ENCODE measurements at places on chromosomes 12 and 14.

DNA sequence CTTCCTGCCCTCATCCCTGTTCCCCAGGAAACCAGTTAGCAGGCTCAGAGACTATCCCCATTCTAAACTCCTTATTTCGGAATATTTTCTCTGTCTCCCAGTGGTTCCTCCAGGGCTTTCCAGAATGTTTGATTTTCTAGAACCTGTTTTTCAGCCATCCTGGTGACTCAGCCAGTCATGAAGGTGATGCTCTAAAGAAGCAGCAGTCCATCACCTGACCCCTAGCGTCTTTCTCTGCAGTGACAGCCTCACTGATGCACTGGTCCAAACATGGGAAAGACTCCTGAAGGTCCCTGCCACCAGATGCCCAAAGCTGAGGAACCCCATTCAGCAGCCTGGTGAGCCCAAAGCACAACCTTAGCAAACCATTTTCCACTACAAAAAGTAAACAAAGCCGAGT, 212.6 kb downstream of the PHETA1 start:
- DNase-seq: no peak

- DNase-seq: no peak
These were observed 22.8 kb downstream of the APOBEC1 start for GRCh38 chr12:7642876-7643309.

DNA sequence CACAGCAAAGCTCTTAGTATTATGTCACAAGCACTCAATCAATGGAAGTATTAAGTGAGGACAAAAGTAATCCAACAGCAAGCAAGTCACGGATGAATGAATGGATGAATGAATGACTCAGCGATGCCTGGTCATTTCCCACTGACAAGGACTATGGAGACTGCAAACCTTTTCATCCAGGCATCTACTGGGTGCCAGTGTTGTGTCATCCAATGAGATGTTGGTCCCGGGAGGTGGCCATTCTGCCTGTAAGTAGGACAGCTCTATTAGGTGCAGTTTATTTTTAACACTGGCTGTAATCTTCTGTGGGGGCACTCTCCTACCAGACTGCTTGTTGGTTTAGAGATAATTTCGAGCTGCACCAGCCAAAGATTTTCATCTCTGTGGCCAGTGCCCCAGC, 39.4 kb downstream of the STAB2 start:
- DNase-seq: no peak

GRCh38 chr14:81193924-81194633, 26.7 kb downstream of the GTF2A1 start:
- DNase-seq: no peak

- DNase-seq: no peak
These were observed 8.3 kb downstream of the FOXJ2 start for GRCh38 chr12:8040791-8041190.

DNA sequence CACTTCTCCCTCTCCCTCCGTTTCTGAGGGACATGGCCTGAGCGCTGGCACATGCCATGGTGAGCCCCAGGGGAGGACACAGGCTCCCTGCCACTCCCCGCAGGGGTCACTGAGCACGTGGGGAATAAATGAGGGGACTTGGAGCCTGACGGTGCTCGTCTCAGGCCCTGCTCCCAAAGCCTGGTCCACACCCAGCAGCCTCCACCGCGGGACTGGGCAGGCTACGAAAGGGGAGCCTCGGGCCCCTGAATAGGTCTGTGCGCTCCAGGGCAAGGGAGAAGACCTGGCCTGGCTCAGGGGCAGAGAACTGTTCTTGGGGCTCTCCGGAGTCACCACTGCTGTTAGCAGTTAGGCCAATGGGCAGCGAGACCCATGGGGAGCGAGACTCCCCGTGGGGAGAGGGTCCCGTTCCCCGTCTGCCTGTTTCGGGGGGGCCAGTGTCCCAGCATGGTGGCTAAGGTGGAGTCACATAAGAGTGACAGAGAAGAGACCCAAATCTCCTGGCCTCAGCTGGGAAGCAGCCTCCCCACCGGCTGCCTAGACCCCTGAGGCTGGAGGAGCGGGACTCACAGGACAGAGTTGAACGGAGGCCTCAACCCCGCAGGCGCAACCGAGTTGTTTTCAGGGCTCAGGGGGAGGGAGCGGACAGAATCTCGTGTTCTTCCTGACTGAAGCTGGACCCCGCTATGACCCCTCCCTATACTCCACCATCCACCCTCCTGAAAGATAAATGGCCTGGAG, 329.8 kb upstream of the SFSWAP start:
- no peak for DNase-seq

DNA sequence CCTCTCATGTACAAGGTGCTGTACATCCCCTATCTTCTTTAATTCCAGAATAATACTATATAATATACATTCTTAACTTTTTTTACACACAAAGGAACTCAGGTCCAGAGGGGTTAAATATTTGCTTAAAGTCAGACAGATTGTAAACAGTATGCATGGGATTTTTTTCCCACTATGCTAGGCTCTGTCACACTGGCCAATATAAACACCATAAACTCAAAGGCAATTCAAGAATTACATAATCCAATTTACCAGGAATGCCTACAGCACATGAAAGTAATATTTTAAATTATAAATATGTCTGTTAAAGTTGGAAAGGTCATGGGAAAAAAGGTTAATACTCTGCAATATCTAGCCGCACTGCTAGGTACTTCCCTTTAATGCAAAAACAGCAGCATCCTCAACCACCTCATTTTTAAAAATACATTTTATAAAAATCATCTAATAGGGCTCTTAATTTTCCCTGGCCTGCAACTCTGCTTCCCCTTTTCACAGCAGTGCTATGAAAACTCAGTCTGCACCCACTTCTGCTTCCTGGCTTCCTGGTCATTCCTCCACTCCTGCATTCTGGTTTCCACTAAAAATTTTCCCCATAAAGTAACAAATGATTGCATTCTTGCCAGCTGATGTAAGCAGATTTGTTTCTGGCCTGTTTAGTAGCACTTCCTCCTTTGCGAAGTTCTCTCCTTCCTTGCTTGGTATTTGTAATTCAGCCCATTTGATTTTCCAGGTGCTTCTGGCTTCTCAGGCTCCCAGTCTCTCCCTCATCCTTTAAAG, 128.1 kb downstream of the ITPR2 start:
- no peak for DNase-seq

DNA sequence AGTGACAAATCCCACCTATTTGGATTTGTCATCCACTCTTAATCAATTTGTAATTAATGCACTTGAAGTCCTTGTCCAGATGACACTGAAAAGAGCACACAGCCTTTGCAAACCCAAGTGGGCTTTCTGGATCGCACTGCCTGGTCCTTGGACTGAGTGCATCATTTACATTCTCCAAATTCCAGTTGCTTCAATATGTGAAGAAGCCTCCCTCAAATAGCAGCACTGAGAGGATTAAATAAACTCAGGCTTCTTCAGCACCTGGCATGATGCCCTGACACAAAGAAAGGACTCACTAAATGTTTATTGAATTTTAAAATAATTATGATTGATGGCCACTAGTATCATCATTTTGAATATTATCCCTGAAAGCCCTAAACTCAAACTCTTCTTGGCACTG, 496.5 kb downstream of the VRK1 start:
- DNase-seq: no peak

- no peak for DNase-seq
These were observed 14.0 kb downstream of the ABCB9 start for GRCh38 chr12:122951979-122952892.

GRCh38 chr12:108691175-108691997, 39.9 kb downstream of the CORO1C start:
- peak; percentile 94 for DNase-seq

GRCh38 chr12:111129149-111129767, 208.9 kb upstream of the MYL2 start:
- DNase-seq: no peak

- no peak for DNase-seq
These were observed 578.0 kb upstream of the MGAT4C start for GRCh38 chr12:86834217-86834616.

GRCh38 chr14:104356020-104356737, 217.8 kb downstream of the KIF26A start:
- DNase-seq: no peak

Data from iPS DF 19.7 (cell line).